Left ventricle myocardium inferior (tissue), 1 donor: ENCODE measurements at places on chromosomes 4 and X. TPM values are rescaled to one million over a fixed set of nuclear protein-coding genes. Genes with fewer than 3 reads are reported as not detected.

DNA sequence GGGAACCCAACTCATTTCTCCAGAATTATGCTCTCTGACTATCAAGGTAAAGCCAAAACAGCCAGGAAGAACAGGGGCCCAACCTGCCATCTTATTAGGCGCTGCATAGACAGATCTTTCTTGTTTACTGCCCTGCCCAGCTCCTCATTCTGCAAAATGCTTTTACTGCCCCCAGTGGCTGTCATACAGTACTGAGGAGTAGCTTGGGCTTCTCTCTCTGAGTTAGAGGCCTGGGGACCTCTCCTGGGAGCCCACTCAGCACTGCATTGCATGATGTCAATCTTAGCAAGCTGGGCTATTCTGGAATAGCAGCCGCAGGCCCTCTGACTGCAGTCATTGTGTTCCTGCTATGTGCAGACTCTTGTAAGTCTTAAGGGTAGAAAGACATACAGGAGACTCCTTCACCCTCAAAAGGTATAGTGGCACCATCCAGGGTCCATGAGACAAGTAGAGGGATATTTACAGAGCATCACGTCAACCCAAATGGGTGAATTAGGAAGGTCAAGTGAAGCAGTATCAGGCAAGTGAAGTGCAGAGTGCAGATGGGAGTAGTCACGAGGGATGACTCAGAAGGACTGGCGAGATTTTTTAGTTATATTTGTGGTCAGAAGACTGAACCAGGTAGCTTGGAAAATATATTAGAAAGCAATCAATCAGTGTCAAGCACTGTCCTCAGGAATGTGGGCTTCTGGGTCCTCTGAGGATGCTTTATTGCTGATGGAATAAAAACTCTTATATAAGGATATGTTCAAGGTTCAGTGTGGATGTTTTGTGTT lies 294.1 kb upstream of the SFRP2 start:
- H3K4me3 ChIP-seq, result no peak overlapping the region
- H3K27ac ChIP-seq, result no peak overlapping the region
- H3K36me3 ChIP-seq, result no peaks in the 10 kb centered on the region

DNA sequence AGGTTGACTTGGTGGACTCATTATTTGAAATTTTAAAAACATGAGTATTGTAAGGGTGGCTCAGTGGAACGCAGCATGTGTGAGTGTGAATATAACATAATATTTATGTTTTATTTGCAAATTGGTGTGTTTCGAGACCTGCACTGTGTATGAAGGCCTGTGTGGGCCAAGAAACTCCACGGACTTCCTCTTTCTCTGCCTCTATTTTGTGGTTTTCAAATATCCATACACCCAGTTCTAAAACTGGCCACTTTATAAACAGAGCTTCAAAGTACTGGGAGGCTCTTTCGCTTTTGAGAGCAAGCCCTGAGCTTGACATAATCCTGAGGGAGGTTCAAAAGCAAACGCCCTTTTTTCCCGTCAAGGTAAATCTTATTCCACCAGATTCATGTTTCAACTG lies 187.7 kb downstream of the GPAT3 start:
- H3K27me3 ChIP-seq, result no peaks in the 10 kb centered on the region
- DNase-seq, result no peak
- no peaks in the 10 kb centered on the region for H3K4me1 ChIP-seq
- H3K4me3 ChIP-seq, result no peak overlapping the region
- H3K36me3 ChIP-seq, result no peaks in the 10 kb centered on the region
- H3K27ac ChIP-seq, result no peak overlapping the region

DNA sequence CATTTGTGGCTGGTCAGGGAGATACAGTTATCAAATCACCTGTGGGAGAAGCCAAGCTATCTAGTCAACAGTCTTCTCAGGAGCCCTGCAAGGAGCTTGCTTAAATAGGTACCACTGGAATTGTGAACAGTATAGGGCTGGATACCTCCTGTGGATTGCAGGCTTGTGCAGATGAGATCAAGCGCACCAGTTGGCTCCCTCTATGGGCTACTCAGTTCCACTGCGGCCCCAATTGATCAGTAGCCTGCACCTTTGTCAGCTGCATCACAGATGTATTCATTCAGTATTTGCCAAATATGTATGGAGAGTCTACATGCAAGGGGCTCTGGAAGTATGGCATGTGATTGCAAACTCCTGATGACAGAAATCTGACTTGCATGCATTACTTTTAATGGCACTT lies 28.6 kb downstream of the TEX13A start:
- no peak overlapping the region for H3K4me3 ChIP-seq
- H3K4me1 ChIP-seq, result no peaks in the 10 kb centered on the region
- H3K27me3 ChIP-seq, result no peaks in the 10 kb centered on the region
- no peaks in the 10 kb centered on the region for H3K36me3 ChIP-seq

DNA sequence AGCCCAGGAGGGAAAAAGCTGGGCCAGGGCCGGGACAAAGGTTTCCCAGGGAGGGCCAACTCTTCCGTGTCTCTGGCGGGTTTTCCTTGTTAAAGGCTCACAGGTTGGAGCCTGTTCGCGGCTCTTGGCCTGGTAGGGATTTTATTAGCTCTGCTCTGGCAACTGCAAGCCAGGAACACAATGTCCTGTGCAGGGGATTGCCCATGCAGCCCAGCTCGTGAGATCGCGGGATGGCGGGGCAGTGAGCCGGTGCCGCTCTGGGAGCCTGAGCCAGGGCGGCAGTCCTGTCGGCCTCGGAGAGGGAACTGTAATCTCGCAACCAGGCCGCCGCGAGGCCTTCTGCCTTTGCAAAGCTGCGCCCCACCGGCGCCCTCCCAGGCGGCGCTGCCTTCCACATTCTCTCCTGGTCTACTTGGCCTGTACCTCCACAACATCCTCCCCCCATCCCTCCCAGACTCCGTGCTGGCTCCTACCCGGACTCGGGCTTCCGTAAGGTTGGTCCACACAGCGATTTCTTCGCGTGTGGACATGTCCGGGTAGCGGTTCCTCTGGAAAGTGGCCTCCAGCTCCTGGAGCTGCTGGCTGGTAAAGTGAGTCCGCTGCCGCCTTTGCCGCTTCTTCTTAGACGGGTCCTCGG lies 2.1 kb downstream of the PITX2 start:
- H3K4me1 ChIP-seq, result peaks cover 47% of the 10 kb centered on the region
- H3K27me3 ChIP-seq, result peaks cover 100% of the 10 kb centered on the region
- H3K27ac ChIP-seq, result no peak overlapping the region
- DNase-seq, result no peak
- H3K36me3 ChIP-seq, result no peaks in the 10 kb centered on the region

DNA sequence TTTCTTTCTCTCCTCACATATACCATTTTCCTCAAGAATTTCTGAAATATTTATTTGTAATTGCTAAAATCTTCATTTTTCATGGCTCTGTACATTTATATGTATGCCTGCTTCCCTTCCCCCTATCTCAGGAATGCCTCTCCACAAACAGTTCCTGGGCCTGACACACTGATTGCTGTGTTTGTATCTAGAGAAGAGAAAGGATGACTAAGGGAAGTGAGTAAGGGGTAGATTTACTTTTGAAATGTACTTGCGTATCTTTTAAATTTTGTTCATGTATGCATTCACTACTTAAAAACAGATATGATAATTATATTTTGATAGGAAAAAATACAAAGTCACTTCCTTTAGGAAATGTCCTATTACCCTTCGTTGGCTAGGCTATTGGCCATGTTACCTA lies 790.8 kb downstream of the PCDH18 start:
- no peak for DNase-seq
- H3K36me3 ChIP-seq, result no peaks in the 10 kb centered on the region
- no peaks in the 10 kb centered on the region for H3K27me3 ChIP-seq
- H3K4me3 ChIP-seq, result no peak overlapping the region

Gene RRAGB
- 11.1 TPM for total RNA-seq

- no peaks in the 10 kb centered on the region for H3K27me3 ChIP-seq
- H3K36me3 ChIP-seq, result no peaks in the 10 kb centered on the region
- H3K27ac ChIP-seq, result peak overlapping the region; percentile 61
- H3K4me1 ChIP-seq, result no peaks in the 10 kb centered on the region
- peak; percentile 66 for DNase-seq
These were observed 99.1 kb downstream of the TRAPPC11 start for GRCh38 chr4:183758061-183758757.

Gene RPL39
- 1,056 TPM for total RNA-seq

Gene XAGE1A
- not detected for total RNA-seq

DNA sequence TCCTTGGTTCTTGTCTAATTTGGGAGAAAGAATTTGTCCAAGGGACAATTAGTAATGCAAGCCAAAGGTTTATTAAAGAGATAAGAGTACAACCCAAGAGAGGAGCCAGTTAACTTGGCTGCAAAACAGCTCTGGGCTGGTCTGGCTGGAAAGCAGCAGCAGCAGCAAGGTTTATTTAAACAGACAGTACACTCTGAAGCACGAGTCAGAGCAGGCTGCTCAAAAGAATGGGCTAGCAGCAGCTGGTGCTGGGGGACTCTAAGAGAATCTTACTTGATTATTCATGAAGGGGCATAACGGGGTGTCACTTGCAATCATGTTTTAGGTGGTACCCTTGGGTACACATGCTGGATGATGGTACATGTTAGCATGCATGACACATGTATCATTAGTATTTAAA lies 17.1 kb upstream of the CT47C1 start:
- H3K4me3 ChIP-seq, result no peak overlapping the region
- H3K27me3 ChIP-seq, result no peaks in the 10 kb centered on the region
- peak overlapping the region; percentile 58 for H3K27ac ChIP-seq
- DNase-seq, result peak; percentile 17
- no peaks in the 10 kb centered on the region for H3K36me3 ChIP-seq

DNA sequence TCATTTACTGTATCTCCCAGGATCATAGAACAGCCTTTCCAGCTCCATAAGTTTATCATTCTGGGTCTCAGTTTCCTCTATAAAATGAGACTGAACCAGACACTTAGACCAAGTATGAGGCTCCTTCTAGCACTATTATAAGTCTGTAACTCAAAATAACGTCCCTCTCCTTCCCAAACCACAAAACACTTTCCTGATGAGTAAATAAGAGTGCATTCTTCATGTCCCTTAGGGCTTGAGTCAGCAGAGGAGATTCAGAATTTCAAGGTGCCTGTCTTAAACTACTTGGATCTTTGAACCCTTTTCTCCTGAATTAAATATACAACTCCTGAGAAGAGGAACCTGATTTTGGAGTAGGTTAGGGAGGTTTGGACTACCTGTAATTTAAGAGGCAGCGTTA lies 62.6 kb downstream of the GLRA2 start:
- H3K27ac ChIP-seq, result no peak overlapping the region
- H3K27me3 ChIP-seq, result no peaks in the 10 kb centered on the region
- H3K4me1 ChIP-seq, result no peaks in the 10 kb centered on the region
- H3K4me3 ChIP-seq, result no peak overlapping the region
- no peak for DNase-seq

DNA sequence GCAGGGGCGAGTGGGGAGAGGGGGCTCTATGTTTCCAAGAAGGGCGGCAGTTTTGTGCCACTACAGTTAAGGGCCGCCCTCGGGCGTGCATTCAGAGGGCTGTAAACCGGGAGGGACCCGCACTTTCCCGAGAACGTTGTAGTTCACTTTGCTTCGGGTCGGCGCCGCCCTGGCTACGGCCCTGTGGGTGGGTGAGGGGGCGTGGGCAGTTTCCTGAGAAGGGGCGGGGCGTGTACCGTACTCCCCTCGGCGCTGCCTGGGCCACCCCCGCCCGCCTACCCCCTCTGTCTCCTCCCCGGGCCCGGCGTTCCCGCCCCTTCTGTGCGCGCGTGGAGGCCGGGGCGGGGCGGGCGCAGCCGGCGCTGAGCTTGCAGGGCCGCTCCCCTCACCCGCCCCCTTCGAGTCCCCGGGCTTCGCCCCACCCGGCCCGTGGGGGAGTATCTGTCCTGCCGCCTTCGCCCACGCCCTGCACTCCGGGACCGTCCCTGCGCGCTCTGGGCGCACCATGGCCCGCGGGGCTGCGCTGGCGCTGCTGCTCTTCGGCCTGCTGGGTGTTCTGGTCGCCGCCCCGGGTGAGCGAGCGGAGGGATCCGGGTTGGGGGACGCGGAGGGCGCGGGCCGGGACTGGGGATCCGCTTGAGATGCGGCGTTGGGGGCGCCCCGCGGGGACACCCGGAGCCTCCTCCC lies at the start of gene CD99:
Gene CD99, plus strand, starts transcription at position 440 of the 687 bp plus-strand sequence. Its CDS starts 66 bp downstream, at position 506.
- no peaks in the 10 kb centered on the region for H3K27me3 ChIP-seq
- peak within 1 kb of the TSS; percentile 99 for H3K4me3 ChIP-seq
- no peaks in the 10 kb centered on the region for H3K36me3 ChIP-seq
- DNase-seq, result peak; percentile 96
- H3K27ac ChIP-seq, result peak within 1 kb of the TSS; percentile 94

DNA sequence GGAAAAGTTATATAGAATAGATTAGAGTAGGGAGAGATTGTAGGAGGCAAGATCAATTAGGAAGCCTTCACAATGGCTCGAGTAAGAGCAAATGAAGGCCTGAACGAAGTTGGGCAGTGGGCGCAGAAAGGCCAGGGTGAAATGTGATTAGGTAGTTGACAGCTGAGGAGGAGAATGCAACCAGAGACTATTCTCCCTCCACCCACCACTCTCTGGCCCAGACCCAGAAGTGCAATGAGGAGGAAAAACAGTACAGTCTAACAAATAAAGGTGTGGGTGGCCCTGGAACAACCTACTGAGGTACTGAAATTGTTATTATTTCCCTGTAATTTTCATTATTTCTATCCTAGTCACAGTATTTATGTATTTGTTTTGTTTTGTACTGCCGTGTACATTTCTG lies 176.7 kb downstream of the SLC39A8 start:
- no peak for DNase-seq
- H3K4me1 ChIP-seq, result no peaks in the 10 kb centered on the region
- no peaks in the 10 kb centered on the region for H3K36me3 ChIP-seq
- H3K27ac ChIP-seq, result no peak overlapping the region
- H3K4me3 ChIP-seq, result no peak overlapping the region

DNA sequence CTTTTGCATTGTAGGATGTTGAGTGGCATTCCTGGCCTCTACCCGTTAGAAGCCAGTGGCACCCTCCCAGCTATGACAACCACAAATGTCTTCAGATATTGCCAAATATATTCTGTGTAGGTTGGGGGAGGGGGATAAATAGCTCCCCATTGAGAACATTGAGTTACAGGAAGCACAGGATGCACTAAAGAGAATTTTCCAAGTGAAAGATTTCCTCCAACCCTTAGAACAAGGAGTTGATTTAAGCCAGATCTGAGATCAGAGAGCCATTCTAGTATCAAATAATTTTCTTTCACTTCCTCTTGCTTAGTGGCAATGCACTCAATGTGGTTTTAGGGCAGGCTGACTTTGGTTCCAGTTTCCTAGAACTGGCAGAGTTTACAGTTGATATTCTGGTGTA lies 436.6 kb downstream of the C4orf33 start:
- no peak for DNase-seq
- H3K4me3 ChIP-seq, result no peak overlapping the region
- no peaks in the 10 kb centered on the region for H3K4me1 ChIP-seq
- H3K27ac ChIP-seq, result no peak overlapping the region
- H3K36me3 ChIP-seq, result no peaks in the 10 kb centered on the region

Gene TRIML2
- total RNA-seq, result not detected

Gene PCDH18
- total RNA-seq, result 3.4 TPM

Gene PNMA6A
- 1.4 TPM for total RNA-seq

Gene RBM46
- not detected for total RNA-seq

Gene SPANXN2
- not detected for total RNA-seq

GRCh38 chr4:4330794-4331193 lies 40.7 kb downstream of the ZBTB49 start:
- no peaks in the 10 kb centered on the region for H3K27me3 ChIP-seq
- H3K27ac ChIP-seq, result no peak overlapping the region
- no peaks in the 10 kb centered on the region for H3K4me1 ChIP-seq
- H3K4me3 ChIP-seq, result no peak overlapping the region
- DNase-seq, result no peak
- H3K36me3 ChIP-seq, result no peaks in the 10 kb centered on the region

GRCh38 chrX:88903989-88904718 lies 157.1 kb downstream of the CPXCR1 start:
- no peaks in the 10 kb centered on the region for H3K36me3 ChIP-seq
- DNase-seq, result no peak
- no peak overlapping the region for H3K27ac ChIP-seq

GRCh38 chrX:20330545-20330944 lies 63.8 kb upstream of the RPS6KA3 start:
- no peaks in the 10 kb centered on the region for H3K4me1 ChIP-seq
- DNase-seq, result no peak
- H3K4me3 ChIP-seq, result no peak overlapping the region
- H3K36me3 ChIP-seq, result no peaks in the 10 kb centered on the region
- H3K27me3 ChIP-seq, result no peaks in the 10 kb centered on the region
